ENCODE measurements at places on chromosomes 7 and 10.
A peak's percentile ranks its signal among the peaks of the same experiment; 100 is the strongest.

DNA sequence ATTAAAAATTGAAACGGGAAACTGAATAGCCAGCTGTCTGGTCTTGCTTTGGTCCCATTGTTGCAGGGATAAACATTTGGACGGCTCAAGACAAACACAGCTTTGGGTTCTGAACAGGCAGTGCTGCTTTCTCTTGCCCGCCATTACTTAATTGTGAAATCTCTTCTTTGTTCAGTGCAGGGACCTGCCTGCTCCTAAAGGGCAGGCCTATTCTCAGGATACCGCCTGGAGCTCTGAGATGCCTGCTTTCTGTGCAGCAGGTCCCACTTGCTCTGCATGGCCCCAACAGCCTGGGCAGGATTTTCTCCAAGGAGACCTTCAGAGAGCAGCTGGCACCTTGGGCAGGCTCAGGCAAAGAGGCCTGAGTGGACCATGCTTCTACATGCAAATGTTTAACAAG lies 237.6 kb downstream of the KCNMA1 start:
- DNase-seq = no peak

GRCh38 chr10:78995987-78996791 lies 72.6 kb upstream of the ZMIZ1 start:
- DNase-seq = no peak

DNA sequence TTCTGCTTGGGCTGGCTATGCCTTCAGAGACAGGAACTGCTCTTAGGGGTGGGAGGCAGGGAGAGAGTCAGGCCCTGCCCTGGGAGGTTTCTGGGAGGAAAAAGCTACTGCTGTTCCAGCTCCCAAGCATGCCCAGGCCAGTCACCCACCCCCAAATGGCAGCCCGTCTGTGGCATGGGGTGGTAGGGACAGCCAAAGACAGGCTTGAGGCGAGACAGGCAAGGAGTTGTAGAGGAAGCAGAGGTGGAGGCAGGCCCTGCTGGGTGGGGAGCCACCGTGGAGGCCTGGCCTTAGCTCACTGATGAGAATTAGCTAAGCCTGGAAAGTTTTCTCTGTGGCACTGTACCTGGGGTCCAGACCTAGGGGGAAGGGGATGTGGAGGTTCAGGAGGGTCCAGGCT lies 6.6 kb upstream of the SAMD8 start:
- no peak for DNase-seq

- no peak for DNase-seq
Measured at GRCh38 chr10:78542521-78542920, 508.9 kb downstream of the RPS24 start.

GRCh38 chr10:5888843-5889623 lies 660 bp downstream of the ANKRD16 start:
- DNase-seq = peak; percentile 20

GRCh38 chr10:35000936-35001335 lies 89.2 kb downstream of the CUL2 start:
- DNase-seq = no peak

DNA sequence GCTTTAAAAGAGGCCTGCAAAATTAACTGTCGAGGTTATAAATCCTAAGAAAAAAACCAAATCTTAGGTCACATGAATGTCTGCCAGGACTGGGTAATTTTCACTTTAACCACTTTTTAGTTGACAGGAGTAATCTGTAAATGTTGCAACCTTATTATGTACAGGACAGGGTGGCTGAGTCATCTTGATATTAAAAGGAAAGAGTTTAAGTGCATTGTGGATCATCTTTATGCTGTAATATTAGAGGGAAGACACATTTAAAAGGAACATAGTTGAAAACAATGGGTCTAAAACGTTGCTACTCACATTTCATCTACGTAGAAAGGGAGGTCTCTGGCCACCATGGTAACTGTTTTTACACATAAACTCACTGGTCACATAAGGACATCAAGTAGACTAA lies 115.5 kb downstream of the LSMEM1 start:
- peak; percentile 58 for DNase-seq

- DNase-seq = no peak
Measured at GRCh38 chr7:71526106-71526505, 394.2 kb downstream of the GALNT17 start.

DNA sequence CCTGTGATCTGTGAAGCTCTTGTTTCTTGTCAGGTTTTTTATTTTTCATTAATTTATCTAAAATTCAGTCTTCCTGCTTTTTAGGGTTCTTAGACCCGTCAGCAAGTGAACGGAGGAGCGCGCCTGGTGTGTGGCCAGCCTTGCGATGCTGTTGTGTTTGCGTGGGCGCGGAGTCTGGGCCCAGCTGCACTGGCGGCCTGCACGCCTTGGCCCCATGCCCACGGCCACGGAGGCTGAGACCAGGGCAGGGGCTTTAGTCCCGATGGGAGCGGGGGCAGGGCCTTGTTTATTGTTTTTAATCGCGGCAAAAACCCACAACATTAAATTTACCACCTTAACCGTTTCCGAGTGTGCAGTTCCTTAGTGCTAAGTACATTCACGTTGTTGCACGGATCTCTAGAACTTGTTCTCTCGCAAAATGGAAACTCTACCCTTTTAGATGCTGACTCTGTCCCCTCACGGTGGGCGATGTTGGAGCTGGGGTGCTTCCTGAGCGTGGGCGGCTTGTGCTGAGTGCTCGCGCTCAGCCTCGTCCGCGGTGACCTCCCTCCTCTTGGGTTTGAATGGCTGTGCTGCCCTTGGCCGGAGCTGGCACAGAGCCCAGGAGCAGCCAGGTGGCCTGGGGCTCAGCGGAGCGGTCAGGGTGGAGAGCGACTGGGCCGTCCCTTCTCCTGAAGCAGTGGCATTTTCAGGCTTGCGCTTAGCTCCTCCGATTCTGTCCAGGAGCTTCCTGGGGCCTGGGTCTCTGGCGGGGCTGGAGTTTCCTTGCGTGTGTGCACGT lies 69.1 kb downstream of the INPP5A start:
- no peak for DNase-seq

DNA sequence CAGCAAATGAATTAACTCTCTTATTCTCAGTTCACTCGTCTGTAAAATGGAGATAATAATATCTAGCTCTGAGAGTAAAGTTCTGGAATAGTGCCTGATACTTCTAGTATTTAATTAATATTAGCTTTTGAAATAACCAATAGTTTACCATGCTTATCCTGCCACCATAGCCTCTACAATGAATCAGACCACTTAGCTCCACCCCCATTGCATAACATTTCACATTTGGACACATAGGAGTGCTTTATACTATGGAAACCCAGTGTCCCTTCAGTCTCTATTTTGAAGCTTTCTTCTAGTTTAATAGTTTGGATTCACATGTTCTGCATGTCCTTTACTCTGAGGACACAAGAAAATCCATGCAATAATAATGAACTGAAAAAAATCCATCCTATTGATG lies 427.3 kb upstream of the C7orf33 start:
- DNase-seq = no peak

DNA sequence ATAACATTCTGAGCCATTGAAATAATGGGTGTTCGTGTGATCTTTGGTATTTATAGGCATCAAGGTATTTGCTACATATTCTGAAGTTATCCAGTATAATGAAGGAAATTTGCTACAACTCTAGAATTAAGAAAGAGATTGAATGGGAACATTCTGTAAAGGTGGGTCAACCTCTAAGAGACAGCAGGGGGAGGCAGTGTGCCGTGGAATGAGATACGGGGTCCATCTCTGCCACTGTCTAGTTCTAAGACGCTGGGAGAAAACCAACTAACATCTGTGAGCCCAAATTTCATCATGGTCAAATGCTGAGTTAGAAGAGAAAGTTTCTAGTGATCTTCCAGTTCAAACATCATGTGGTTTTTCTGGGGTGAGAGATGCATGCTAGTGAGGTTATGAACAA lies 368.9 kb downstream of the SORCS1 start:
- DNase-seq = no peak

GRCh38 chr7:1967512-1968396 lies 265.0 kb downstream of the MAD1L1 start:
- DNase-seq = no peak

DNA sequence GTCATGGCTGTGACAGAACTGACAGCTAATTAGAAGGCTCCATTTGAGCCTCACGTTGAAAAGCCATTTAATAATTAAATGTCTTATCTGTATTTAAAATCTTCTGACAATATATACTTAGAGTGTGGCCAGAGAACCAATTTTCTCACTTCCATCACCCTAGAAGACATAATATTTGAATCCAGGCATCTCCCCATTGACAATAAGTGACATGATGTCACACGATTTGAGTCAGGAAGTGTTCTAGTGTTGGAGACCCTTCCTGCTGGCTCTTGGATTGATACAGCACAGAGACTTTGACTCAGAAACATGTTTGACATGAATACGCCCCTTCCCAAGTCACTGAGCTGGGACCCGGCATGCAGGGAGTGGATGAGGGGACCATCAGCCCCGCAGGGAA lies 85.9 kb downstream of the SLIT1 start:
- DNase-seq = no peak

All from HCEC 1CT (cell line).